Activated CD8-positive, alpha-beta memory T cell treated with anti-CD3 and anti-CD28 coated beads, Interleukin-2, amount 10 ng/mL, durations not matched to agents 7 days and 5 days (primary cell): ENCODE measurements at places on chromosomes 16 and 17.
A peak's percentile ranks its signal among the peaks of the same experiment; 100 is the strongest.

GRCh38 chr16:79535130-79535529 lies 65.4 kb downstream of the MAF start:
- DNase-seq, result no peak

DNA sequence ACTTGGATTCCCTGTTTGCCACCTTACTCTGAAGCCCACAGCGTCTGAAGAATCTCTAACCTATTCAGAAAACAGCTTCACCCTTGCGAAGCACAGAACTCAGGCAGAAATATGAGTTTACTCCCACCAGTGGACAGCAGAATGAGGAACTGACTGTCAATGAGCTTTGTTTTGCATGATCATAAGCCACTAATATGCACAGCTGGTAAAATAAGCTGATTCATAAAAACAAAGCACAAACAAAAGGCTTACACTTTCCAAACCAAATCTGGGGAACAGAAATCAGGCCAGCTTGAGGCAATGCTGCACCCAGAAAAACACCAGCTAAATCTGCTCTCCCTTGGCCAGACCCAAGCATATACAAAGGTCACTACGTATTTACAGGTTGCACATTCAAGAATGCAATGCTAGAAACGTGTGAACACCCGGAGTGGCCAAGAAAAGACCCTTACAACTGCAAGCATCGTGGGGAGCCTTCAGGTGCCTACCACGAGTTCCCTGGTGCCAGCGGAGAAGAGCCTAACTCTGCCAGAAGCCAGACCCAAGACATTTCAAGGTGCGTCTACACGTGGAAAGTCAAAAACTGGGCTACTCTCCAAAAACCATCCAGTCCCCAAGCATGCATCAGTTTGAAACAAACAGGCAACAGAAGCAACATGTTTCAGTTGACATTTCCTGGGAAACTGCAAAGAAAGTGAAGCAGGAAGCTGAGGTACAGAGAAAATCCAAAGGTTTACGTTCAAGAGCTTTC lies 207.1 kb downstream of the ZFHX3 start:
- DNase-seq, result no peak

DNA sequence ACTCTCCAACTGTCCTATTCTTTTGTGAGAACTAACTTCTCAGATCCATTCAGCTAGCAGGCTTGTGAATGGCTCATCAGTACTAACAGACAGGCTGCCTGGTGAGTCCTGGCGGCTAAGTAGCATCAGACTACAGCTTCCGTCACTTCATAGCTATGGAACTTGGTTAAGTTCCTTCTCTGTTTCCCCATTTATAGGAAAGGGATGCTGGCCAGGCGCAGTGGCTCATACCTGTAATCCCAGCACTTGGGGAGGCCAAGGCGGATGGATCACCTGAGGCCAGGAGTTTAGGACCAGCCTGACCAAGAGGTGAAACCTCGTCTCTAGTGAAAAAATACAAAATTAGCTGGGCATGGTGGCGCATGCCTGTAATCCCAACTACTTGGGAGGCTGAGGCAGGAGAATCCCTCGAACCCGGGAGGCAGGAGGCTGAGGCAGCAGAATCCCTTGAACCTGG lies 49.9 kb upstream of the TANGO6 start:
- no peak for DNase-seq

DNA sequence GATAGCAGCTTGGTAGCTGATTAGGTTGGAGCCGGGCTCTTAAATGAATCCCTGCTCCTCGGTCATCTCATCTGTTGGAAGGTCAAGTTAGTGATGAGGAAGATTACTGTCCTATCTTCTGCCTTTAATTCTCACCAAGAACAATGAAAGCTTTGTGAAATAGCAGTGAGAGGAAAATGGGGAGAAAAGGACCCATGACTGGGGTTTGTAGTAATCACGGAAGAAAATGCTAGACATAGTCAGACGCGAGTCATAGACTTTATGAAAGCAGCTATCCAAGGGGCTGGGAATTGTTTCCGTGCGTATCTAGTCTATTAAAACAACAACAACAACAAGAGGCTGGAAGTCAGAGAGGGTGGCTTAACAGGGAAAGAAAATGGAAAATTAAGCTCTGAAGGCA lies 18.3 kb downstream of the PIK3R5 start:
- no peak for DNase-seq

GRCh38 chr17:17792551-17793377 lies 44.0 kb downstream of the SREBF1 start:
- peak; percentile 83 for DNase-seq

DNA sequence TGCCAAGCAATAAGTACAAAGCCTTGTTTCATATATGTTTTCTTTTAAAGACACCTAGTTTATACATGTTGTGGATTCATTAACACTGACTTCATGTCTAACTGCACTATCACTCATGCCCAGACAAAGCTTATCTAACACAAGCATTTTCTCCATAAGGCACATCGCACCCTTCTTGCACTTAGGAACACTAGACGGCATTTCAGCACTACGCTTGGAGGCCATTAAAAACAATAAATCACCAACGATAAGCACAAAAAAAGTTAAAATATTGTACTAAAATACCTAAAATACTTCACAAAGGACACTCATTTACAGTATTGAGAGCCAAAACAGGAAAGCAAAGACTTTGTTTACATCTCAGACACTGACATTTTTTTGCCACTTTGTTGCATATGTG lies 39.0 kb upstream of the TEKT3 start:
- DNase-seq, result no peak

DNA sequence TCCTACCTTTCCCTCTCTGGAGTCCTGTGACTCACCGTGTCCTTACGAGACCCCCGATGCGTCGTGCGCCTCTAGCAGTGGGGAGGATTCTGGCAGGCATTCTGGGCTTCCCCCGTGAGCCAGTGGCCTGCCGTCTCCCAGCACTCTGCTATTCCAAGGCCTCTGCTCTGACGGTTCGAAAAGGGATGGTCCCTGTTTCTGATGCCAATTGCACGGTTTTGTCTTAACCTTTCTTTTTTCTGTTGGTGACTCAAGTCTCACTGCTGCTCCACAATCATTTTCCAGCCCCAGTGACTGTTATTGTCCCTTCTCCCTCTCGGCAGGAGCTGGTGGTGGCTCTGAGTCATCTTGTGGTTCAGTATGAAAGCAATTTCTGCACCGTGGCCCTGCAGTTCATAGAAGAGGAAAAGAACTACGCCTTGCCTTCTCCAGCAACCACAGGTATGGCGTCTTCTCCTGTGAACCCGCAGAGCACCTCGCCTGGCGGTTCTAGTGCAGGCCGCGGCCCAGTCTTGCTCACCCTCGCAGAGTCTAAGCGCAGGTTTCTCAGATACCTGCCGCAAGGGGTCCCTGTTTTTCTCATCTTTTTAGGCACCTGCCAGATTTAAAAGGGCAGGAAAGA lies 100.1 kb upstream of the CHMP6 start:
- DNase-seq, result peak; percentile 95

GRCh38 chr17:2362416-2362815 lies 25.1 kb downstream of the SGSM2 start:
- no peak for DNase-seq

DNA sequence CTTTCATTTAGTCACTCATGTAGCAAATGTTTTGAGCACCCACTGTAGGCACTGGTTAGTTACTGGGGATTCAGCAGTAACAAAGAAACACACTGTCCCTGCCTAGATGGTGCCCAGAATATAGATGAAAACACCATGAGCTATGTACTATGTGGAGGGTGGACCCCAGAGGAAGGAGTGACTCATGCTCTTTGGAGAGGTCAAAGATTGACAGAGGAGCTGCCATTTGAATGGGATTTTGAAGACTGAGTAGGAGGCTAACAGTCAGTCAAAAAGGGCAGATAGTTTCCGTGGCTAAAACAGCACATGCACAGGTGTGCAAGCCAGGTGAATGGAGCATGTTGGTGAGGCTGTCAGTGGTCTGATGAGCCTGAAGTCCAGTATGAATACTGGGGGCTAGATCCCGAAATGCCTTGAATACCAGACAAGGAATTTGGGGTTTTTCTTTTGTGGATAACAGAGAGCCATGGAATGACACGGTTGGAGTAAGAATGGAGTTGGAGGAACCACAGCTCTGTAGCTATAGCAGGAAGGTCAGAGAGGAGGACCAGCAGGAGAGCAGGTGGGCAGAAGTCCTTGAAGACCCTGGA lies 6.1 kb downstream of the IL21R start:
- DNase-seq, result peak; percentile 65

DNA sequence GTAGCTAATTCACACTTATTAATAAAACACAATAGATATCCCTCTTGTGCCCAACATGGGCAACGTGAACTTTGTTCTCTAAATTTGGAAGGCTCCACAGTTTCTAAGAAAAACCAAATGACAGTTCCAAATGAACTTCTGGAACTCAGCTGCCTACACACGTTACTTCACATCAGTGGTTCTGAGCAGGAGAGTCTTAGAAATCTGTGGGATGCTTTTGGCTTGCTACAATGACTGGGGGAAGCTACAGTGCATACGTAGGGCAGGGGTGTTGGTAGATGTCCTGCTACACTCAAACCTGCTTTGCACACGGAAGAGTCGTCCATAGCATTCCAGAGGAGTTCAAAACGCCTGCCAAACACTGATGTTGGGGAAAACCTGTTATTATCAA lies 8.0 kb downstream of the TXNDC11 start:
- DNase-seq, result no peak

- DNase-seq, result no peak
These were observed 82.0 kb upstream of the NKD1 start for GRCh38 chr16:50466170-50466569.

DNA sequence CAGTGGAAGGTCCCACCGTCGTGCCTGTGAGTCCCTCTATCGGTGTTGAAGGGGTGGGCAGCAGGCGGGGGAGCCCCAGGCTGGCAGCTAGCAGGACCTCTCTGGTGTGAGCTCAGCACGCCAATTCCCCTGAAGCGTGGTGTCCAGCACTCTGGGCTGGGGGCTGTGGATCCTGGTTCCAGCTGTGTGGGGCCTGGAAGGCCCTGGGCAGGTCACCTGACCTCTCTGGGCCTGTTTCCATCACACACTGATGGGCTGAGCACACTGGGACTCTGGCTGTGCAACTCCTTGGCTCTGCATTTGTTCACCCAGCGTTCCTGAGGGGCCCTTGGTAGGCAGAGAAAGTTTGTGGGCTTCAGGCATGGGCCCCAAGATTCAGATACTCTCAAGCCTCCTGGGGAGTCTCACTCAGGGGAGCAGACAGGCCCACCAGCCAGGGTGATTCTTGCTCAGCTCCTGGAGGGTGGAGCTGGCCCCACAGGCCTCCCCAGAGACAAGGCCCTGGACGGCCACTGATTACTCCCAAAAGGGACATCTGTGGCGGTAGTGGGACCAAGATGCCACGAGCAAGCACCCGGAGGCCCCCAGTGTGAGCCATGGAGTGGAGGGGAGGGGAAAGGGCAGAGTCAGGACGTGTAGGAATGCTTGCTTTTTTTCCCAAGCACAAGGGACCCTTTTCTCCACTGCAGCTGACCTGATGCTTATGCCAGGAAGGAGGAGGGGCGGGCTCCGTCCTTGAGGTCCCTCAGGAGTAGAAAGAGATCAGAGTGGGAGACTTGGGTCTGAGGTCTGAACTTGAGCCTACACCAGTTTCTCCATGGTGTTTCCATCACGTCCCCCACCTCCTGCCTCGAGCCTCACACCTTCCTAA lies 8.5 kb downstream of the SCGB1C2 start:
- peak; percentile 37 for DNase-seq

- DNase-seq, result no peak
These were observed 7.6 kb downstream of the CCR7 start for GRCh38 chr17:40557531-40558299.

DNA sequence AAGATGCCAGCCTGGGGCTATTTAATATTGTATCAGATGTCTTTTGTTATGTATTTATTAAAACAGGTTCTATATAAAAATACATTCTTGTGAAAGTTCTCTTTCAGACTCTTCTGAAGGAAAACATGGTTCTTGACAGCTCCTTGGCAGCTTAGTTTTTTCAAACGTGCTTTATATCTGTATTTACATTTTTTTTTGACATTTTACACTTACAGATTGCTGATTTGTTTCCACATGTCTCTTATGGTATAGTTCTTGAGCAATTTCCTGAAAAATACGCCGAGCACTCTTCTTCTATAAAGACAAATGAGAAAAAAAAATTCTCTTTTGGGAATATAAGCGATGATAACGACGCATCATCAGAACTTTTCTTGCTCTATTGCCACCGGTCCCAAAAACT lies 9.5 kb downstream of the IGSF6 start:
- no peak for DNase-seq

- DNase-seq, result no peak
These were observed 39.2 kb upstream of the MAF start for GRCh38 chr16:79639576-79640311.

GRCh38 chr16:48459167-48459566 lies 74.0 kb upstream of the SIAH1 start:
- no peak for DNase-seq

- no peak for DNase-seq
These were observed 2.1 kb upstream of the CEP295NL start for GRCh38 chr17:78905116-78905515.

DNA sequence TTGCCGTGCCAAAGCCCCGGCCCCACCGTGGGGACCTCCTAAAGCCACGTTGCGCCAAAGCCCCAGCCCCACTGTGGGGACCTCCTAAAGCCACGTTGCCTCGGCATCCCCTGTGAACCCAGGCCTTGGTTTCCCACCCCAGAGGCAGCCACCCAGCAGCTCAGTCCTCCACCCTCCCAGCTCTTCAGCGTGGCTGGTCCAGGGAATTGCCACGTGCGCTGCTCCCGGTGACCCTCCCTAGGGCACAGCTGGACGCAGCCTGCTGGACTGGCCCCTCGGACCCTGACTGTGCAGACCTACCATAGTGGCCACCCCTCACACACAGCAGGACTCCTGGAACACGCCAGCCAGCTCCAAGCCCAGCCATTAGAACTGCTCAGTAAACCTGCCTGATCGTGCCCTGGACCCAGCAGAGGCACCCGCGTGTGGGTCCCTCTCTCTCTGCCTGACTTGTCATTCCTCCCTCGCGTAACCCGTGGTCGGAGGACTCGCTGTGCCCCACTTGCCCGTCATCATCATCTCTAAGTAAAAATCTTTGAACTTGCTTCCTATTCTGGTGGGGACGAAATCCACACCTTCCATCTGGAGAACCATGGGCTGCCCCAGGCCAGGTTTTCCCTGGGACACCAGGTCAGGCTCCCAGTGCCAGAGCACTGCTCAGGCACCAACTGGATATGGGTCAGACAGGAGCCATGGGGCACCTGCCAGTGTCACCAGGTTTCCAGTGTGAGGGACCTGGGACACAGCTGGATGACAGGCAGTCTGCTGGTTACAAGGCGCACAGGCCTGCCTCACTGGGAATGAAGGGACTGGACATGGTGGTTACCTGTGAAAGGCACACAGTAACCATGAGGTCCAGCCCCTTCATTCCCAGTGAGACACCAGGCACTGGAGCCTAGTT lies 5.6 kb downstream of the CIAO3 start:
- peak; percentile 40 for DNase-seq
